ENCODE measurements at places on chromosomes 2 and 18.

DNA sequence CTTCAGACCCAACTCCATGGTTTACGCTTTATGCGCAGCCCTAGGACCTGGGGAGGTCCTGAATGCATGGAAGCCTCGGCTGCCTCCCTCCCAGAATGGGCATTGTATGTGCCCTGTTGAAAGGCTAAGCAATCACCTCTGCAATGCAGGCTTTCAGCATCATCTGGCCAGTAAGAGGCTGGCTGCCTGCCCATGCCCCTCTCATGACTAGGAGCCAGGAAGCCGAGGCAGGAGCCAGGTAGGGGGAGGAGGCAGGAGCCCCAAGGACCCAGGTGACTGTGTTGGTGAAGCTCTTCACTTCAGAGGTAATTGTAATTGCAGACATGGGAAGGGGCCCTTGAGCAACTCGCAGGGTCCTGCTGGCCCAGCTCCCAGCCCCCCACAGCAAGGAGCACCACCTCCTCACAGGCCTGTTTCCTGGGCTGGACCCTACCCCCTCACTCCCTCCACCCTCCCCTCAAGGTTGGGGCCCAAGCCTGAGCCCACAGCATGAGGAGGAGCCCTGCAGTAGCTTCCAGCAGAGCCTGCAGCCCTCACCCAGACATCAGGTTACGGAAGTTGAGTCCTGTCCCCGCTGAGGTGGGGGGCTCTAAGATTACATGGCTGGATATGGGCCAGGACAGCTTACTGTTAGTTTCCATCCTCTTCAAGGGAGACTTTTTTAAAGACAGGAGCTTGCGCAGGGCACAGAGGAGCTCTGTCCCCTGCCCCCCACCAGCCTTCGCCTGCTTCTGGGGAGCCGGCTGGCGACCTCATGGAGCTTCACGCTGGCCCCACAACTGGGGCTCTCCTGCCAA, 21.9 kb downstream of the CRACDL start:
- no peak for DNase-seq

GRCh38 chr2:74558284-74559230, 4.0 kb downstream of the DOK1 start:
- DNase-seq: no peak

DNA sequence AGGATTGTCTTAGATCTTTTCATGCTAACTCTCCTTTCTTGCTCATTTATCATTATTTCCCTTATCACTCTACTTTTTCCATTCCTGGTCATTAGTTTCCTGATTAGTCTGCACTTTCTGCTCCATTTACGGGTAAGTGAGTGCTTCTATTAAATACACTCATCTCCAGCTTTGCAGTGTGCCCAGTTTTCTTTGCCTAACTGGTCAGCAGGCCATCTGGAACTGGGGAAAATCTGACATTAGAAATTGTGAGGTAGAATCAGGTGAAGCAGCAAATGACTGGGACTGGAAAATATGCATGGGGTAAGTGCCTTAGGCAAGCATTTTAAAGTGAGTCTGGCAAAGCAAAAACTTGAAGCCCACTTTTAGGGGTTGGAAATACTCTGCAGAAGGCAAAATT, 29.2 kb downstream of the G6PC2 start:
- no peak for DNase-seq

DNA sequence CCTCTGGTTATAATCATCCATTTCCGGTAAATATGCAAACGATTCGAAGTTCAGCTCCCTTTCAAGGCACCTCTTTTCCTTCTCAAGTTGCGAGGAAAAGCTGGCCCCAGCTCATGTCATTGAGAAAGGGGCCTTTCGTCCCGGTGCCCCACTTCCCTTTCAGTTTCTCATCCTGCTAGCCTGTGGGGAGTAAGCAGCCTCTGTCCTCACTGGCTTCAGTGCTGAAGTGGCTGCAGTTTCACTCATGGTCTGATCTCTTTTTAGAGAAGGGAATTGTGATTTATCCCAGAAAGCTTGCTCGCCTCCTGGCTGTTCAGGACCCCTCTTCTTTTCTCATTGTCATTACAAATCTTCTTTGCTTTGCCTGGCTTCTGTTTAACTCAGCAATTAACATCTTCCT, 207.5 kb downstream of the NR4A2 start:
- DNase-seq: no peak

DNA sequence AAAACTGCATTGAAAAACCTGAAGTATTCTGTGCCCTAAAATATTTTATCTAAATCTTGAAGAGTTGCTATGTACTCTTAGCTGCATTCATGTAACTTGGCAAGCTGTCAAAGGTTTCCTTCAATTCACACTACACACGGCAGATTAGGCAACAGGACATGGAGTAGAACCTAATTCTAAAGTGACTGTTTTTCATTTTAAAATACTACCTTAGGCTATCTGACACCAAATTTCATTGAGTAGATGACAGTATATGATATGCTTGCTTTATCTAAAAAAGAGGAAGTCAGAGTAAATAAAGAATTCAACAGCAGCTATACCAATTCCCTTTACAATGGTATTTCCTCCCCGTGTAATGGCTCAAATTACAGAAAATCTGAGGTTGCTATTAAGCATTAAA, 45.4 kb downstream of the EXOC6B start:
- no peak for DNase-seq

GRCh38 chr18:74266161-74266560, 25.6 kb downstream of the CYB5A start:
- no peak for DNase-seq

DNA sequence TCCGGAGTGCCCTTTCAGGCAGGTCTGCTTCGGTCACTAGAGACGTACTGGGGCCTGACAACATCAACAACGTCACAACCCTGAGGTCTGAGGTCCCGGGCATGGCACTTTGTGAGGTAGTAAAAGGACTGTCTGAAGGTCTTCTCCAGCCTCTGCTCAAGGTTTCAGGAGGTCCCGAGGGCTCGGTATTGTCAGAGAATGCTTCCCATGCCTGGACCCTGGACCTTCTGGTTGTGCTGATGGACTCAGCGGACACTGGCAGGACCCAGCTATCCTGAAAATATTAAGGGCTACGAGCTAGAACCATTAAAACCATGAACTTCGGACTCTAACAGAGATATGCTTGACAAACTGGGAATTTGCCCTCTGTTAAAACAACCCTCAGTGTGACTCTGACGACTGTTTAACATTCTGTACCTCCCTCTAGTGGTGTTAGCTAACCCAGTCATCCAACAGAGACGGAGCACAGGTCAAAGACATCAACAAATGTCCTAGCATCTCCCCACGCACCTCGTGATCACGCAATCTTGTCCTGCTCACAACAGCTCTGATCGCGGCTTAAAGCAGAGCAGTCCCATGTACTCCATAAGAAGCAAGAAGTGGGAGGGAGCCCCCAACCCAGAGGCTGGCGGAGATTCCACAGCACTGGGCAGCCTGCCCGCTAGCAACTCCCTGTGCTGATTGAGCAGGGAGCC, 96.5 kb downstream of the CCDC93 start:
- DNase-seq: no peak

DNA sequence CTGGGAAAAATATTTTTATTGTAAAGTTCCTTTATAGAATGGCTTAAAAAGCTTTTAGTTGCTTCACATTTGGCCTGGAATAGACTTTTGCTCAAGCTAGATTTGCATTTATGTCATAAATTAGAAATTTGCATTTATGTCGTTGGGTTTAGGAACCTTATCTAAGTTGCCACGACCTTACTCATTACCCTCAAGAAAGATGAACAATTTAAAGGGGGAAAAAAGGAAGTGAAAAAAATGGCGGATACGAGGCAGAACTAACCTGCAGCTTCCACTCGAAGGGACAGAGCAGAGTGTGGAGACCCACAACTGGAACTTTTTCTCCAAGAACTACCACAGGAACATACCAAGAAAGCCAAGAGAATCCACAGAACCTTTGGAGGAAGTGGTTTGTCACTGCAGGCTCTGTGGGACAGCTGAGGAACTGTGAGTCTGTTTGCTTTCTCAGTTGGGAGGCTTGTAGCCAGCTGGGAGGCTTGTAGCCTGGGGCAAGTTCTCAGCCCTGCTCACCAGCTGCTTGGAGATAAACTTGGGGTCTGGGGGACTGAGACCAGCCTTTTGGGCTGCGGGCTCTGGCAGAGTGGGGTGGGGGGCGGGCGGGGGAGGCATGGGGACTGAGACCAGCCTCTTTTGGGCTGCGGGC, 349.9 kb upstream of the MEIS1 start:
- no peak for DNase-seq

DNA sequence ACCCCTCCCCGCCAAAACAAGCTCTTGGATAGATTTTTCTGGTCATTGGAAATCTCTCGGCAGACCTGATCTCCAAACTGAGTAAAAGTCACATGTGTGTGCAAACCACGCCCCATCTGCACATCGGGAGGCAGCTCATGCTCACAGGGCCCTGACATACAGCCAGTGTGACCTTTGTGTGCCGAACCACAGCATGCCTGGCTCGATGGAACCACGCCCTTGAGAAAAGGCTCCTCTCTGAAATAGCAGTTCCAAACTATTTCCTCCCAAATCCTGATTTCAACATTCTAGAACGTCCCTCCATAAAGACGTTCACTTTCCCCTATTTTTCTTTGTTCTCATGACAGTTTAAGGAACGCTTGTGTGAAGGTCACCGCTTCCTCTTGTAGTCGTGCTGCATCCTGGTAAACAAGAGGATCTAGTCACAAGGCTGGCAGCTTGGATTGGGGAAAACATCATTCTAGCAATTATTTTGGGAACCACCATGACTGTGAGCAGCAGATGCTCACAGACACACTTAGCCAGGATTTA, 59.3 kb upstream of the MAP4K4 start:
- DNase-seq: no peak

DNA sequence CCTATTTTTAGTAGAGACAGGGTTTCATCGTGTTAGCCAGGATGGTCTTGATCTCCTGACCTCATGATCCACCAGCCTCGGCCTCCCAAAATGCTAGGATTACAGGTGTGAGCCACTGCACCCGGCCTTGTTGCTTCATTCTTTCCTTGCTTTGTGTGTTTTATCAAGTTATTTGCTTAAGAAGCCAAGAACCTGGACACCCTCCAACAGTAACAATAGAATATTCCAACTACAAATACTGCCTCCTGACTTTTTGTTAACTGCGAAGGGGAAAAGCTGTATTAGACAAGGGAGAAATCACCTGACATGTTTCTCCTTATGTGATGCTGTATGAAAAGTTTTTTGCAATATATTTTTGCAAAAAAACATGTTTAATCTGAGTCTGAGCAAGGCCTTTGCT, 297.2 kb downstream of the NCKAP5 start:
- no peak for DNase-seq

GRCh38 chr2:2877427-2877826, 500.2 kb downstream of the EIPR1 start:
- no peak for DNase-seq

DNA sequence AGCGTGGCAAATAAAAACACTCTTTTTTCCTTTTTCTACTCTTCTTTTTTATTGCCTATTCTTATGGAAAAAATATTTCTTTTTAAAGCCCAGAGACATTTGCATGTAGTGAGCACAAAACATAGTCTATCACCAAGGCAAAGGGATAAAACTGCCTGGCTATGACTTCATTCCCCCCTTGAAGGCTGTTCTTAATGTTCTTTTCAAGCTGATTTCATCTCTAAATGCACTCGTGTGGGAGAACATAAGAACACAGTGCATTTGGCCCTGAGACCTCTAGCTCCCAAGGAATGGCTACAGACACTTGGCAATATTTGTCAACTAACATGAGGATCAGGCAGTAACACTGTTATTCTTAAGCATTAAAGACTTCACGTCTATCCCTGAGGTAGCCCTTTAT, 17.4 kb upstream of the DNAJC10 start:
- DNase-seq: no peak
